SK-MEL-5 (cell line): ENCODE measurements at places on chromosomes 2 and 18.

DNA sequence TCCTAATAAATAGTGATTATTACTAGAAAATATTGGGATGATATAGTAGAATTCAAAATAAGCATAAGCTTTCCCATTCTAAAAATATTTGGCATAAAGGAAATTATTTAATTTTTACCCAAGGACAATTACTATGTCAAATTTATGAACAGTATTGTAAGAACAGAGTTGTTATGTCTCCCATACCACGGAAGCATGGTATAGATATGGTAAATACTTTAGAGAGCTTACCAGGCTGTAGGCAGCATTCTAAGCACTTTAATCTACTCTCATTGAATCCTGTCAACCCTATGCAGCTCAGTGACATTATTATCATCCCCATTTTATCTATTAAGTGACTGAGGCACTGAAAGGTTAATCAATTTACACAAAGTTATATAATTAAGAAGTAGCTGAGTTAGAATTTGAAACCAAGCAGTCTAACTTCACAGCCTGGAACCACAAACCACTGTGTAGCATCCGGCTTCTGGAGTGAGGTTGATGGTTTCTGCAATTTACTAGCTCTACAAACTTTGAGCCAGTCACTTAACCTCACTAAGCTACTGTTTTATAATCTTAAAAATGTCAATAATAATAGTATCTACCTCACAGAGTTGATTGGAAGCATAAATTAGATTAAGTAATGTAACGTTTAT is 323.7 kb downstream of the ARHGAP15 start:
- DNase-seq, result no peak

DNA sequence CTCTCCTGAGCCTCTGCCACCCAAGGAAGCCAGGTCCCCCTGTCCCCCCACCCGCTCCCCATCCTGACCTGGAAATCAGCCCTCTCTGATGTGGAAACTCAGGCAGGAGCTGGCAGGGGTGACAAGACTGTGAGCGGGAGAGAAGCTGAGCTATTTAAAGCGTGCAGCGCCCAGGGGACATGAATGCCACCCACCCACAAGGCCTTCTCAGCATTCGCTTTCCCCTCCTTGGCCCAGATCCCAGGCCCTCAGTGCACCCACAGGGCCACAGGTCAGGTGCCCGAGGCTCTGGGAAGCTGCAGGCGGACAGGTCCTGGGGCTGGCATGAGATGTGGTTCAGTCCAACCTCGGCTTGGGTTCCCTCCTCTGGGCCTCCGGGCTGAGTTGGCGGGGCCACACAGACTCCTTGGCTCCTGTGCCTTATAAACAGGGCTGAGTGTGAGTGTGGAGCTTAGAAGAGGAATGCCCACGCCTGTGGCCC is 168.3 kb downstream of the SMAD7 start:
- no peak for DNase-seq

DNA sequence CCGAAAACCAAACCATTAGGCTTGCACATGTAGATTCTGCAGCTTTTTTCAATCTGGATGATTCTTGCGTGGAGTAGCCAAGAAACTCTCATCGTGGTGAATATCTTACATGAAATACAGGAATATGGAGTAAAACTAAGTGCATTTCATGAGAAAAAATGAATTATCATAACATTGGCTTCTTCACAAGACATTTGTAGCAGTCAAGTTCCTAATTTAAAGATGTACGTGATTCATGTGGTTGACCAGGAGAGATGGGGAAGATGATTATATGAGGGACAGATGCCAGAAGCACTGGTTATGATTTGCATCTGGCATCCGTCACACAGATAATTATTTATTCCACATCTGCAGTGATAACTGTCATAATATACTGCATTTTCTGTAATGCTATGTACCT is 90.4 kb downstream of the ANTXR1 start:
- DNase-seq, result no peak

GRCh38 chr18:1103537-1103936 is 198.9 kb downstream of the ADCYAP1 start:
- DNase-seq, result no peak

DNA sequence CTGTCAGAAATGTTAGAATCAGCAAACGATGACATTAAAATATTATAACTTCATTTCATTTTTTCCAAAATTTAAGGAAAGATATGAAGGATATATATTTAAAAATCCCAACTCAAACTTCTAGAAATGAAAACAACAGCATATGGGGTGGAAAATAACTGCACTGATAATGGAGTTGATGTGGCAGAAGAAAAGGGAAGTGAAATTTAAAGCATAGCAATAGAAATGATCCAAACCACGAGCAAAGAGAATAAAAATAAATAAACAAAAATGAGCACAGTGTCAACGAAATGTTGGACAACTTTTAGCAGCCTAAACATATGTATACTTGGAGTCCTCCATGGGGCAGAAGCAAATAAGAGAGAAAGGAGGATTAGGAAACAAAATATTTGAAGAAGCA is 280.2 kb downstream of the KCNJ3 start:
- no peak for DNase-seq
